ENCODE measurements at places on chromosomes 11 and 22.

DNA sequence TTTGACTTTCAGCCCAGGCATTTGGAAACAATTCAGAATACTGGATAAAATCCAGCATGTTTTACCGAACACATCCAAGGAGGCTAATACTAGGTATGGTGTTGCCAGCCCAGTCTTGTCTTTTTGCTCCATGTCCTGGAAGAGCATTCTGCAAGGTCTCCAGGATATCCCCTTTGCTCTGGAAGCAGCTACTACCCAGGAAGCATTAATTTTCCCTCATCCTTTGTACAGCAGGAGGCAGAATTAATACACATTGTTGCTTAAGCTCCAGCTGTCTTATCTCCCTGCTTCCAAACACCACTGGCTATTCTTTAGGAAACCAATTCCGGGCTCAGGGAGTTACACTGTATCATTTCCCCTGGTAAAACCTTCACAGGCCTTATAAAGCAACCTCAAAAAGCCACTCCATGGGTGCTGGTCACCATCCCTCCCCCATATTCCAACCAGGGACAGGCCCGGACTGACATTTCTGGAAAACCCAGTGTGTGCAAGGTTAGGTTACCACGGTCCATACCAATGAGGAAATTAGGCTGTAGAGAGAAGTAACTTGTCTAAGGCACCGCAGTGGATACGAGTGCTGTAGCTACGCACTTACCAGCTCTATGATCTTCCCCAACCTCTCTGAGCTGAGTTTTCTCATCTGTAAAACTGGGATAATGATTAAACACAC, 1.5 kb upstream of the UBASH3B start:
- no peak for DNase-seq

GRCh38 chr11:132734217-132734616, 798.1 kb downstream of the OPCML start:
- no peak for DNase-seq

DNA sequence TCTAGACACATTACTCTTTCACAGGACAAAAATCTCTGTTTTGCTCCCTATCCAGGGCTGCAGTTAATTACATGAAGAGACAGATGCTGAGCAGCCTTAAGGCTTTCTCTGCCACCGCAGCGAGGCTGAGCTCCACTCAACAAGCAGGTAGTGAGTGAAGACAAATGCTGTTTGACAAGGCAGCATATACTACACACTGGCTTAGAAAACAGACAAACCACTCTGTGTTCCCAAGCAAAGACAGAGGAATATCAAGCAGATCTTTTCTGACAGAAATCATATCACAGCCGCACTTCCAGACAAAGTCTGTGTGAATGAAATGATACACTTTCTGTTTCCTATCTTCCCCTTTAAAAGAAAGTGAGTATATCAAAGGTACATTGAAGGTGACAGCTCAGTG, 368.1 kb downstream of the DCDC1 start:
- no peak for DNase-seq

DNA sequence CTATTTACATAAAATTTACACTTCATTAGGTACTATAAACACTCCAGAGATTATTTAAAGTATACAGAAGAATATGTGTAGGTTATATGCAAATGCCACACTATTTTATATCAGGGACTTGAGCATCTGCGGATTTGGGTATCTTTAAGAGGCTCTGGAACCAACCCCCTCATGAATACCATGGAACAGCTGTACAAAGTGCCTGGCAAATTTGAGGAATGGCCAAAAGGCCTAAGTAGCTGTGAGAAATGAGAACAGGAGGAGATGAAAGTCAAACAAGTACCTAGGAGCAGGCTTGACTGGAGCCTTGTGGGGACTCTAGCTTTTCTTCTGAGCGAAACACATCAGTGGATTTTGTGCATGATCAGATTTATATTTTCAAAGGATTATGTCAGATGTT, 149.3 kb downstream of the RBFOX2 start:
- DNase-seq, result no peak

DNA sequence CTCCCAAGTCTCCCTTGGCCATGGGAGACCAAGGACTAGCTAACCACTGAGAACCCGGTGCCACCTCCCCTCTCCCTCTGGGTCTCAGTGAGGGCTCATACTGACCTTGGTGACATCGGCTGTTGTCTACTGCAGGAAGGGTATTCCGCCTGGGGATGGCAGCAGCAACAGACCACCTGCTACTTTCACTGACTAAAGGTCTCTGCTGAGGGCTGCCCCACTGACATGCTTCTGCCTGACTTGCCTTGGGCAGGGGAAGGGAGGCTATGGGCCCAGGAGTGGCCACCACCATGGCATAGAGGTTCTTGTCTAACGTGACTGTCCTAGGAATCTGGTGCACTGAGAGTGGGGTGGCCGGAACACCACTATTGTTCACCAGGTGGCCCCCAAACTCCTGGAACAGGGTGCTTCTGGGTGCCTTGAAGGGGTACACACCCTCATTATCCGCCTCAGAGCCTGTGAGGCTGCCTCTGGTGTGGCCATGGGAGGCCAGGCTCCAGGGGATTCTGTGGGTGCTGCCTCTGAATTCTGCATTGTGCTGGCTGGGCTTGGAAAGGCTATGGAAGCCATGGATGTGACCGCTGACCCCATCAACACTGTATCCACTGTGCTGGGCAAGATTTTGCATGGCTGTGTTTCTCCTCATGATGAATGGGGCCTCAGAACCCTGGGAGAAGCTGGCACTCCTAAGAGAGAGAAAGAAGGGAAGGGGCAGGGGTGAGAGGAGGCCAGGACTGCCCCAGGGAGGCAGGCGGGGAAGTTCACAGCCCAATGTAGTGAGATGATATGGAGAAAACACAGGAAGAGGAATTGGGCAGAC, 38.3 kb downstream of the GAB4 start:
- DNase-seq, result no peak

Measured in adrenal gland (tissue), 19 donors.